NCI-H2081 treated with DMSO at 0.1 percent for 48 hours (cell line): ENCODE measurements at places on chromosomes 2 and 18.

DNA sequence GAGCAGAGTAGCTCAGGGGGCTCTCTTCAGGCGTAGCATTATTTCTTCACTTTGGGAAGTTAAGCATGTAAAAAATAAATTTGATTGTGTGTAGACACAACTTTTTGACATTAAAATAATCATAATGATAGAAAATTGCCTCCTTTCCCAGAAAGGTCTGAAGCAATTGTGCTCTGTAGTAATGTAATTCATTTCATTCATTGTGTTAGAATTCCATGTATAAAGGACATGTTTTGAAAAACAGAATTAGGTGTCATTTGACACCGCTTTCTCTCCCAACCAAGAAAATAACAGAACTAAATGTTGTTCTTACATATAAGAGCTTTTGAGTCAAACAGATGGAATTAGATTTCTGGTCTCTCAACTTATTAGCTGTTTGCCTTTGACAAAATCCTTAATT, 1064.2 kb upstream of the FAM98A start:
- DNase-seq: no peak

DNA sequence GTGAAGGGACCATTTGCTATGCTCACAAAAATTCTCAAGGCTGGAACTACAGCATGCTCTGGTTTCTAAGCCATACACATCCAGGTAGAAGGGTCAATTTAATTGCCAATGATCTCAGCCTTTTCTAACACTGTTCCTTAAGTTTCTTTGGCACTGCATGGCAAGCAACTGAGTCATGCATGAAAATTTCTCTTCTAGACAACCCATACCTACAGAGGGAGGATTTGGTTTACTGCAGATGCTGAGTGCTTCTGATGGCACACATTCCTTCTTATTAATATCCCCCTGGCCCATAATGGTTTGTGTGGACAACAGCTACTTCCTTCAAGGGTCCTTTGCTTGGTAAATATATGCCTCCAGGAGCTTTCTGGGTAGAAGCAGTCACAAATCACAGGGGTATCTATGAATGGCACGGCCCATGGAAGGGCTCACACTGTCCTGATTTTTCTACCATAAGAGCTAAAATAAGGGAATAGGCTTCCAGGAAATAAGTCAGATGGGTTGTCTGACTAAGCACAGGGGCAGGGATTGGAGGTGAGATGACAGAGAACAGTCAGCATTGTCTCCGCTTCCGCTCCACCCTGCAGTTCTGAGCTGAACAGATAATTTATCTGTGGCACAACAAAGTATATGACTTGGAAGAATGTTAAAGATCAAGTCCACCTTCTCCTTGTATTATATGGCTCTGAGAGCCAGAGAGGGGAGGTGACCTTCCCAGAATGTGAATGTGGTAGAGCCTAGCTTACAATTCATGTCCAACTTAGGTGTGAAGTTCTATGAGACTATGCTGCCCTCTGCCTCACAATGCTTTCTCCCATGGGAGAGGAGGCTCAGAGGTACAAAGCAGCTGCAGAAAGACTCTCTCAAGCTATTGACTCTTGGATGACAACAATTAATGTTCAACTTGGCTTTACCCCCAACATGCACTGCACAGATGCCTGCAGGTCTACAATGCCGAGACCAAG, 199.2 kb upstream of the TNP1 start:
- no peak for DNase-seq

GRCh38 chr2:67399831-67400489, 2.8 kb downstream of the ETAA1 start:
- DNase-seq: no peak

DNA sequence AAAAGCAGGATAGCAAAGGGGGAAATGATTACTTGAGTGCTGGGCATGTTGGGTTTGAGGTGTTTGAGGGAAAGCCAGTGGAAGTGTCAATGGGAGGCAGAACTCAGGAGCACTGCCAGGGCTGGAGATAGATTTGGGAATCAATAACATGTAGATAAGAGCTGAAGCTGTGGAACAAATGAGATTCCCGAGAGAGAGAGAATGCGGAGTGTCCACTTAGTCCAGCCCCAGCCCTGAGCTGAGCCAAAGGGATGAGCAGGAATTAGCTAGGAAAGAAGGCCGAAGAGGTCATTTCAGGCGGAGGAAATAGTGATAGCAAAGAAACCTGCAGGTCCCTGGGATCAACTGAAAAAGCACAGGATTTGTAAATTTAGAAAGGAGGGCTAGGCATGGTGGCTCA, 21.2 kb upstream of the YES1 start:
- no peak for DNase-seq

- no peak for DNase-seq
These were observed 111.6 kb upstream of the DNMT3A start for GRCh38 chr2:25453199-25453905.

- DNase-seq: peak; percentile 41
These were observed 304.3 kb upstream of the CNTNAP5 start for GRCh38 chr2:123720760-123721159.

DNA sequence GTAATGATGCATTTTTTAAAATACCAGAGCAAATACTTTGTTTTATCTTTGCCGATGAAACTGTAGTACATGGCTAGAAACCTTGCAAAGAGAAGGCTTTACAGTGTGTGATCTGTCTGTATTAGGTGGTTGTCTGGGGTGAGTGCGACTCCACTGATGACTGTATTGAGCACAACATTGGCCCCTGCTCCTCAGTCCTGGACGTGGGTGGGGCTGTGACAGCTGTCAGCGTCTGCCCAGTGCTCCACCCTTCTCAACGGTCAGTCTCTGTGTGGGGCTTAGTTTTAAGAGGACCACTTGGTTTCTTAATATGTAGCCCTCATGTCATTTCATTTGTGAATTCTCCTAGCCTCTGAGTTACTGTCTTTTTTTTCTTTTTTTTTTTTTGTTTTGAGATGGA, 17.4 kb upstream of the MOCOS start:
- no peak for DNase-seq

- DNase-seq: peak; percentile 43
These were observed 187.3 kb downstream of the PID1 start for GRCh38 chr2:229083606-229084340.

- DNase-seq: no peak
These were observed 39.4 kb downstream of the MYOM1 start for GRCh38 chr18:3180325-3180724.

DNA sequence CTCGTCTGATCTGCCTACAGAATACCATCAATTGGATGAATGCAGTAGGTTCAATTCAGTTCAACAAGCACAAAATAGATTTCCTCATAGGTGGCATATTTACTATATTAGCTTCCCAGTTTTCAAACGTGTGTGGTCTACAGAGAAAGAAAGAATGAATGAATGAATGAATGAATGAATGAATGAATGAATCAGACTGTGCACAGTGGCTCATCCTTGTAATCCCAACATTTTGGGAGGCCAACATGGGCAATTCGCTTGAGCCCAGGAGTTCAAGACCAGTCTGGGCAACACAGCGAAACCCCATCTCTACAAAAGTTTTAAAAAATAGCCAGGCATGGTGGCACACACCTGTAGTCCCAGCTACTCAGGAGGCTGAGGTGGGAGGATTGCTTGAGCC, 94.9 kb downstream of the TRABD2A start:
- DNase-seq: no peak

DNA sequence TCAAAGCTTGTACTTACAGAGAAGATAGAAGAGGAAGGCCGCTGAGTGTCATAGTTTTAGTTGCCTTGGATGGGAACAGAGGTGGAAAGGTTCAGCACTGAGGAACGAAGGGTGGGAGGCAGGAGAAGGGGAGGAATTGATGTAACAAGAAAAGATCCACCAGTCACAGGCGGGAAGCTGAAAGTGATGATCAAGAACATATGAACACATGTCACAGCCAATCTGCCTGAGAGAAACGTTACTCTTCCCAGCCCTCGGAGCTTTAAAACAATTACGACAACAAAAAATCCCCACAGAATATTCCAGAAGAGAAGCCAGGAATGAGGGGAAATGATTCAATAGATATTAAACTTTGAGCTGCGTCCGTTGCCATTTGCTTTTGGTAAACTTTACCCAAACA, 87.1 kb downstream of the TSHZ1 start:
- no peak for DNase-seq

DNA sequence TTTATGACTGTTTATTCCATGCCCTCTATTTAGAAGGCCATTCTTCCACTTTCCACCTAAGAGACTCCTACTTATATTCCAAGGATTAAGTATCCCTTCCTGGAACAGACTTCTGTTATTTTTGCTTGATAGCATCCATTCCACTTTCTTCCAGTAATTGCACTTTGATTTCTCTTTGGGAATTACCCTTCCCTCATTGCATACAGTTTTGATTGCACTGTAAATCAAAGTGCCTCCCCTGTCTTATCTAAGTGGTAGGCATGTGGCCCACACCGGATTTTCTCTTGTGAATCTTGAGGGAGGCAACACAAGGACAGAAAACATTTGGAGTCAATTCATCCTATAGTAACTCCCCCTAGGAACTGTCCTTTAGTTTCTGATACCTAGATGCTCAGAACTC, 120.4 kb downstream of the PDE11A start:
- DNase-seq: no peak

- no peak for DNase-seq
These were observed 54.9 kb upstream of the OTOS start for GRCh38 chr2:240195316-240195861.

- no peak for DNase-seq
These were observed 214.4 kb upstream of the EPAS1 start for GRCh38 chr2:46082531-46083485.

GRCh38 chr2:128538396-128538795, 219.7 kb upstream of the HS6ST1 start:
- no peak for DNase-seq

GRCh38 chr2:188928643-188929042, 45.5 kb upstream of the COL3A1 start:
- DNase-seq: no peak

DNA sequence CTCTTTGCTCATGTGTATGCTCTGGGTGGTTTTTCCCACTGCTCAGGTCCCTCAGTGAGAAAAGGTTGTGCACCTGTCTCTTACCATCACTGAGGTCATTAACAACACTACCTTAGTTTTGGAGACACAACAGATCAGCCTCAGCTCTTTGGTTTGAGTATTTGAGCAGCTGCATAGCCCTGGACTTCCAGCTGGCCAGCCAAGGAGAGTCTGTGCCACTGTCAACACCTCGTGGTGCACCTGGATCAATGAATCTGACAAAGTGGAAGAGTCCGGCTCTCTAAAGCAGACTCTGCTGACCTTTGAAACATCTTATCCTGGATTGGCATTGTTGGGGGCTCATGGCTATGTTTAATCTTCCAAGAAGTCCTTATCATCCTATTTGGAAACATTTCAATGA, 30.0 kb downstream of the SERPINB8 start:
- no peak for DNase-seq

GRCh38 chr2:62547854-62548253, 41.9 kb upstream of the TMEM17 start:
- no peak for DNase-seq

DNA sequence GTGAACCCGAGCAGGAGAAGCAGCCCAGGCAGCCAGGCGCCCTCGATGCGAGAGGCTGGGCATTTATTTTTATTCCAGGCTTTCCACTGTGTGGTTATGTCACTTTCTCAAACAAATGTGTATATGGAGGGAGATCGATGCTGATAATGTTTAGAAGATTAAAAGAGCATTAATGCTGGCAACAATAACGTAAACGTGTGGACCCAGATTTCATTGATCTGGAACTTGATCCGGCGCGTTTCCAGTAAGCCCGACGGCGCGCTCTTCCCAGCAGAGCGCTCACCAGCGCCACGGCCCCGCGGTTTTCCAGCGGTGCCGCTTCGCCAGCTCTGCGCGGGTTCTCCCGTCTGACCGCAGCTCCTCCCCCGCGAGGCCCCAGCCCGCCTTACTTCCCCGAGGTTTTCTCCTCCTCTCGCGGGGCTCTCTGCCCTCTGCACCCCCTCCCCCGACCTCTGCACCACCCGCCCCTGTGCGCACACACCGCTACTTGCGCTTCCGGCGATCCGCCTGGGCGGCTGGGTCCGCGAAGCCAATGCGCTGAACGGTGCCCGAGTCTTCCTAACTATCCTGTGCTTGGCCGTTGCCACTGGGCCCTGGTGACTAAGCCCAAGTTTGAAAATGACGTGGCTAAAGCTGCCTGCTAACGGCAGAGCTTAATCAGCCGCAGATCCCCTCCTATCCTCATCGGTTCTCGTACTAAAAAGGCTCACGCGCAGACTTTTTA, 6.1 kb downstream of the ONECUT2 start:
- DNase-seq: no peak
